ENCODE measurements at places on chromosomes 1 and 21.

GRCh38 chr1:153774026-153774595 lies 1.1 kb upstream of the SLC27A3 start:
- no peak for DNase-seq

DNA sequence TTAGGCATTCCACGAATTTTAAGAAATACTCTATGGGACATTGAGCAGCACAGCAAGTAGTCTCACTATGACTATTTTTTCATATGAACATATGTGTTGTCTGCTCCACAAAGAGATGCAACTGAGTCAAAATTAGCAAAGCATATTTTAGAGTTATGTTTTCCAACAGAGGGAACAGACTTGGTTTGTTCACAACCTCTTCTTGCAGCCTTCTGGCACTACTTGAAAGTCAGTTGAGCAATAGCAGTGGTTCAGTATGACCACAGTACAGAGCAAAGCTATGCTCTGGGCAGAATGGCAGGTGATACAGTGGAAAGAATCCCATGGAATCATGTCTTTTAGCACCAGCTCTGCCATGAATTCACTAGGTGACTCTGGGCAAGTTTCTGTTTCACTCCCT lies 5.2 kb downstream of the CCN1 start:
- no peak for DNase-seq

DNA sequence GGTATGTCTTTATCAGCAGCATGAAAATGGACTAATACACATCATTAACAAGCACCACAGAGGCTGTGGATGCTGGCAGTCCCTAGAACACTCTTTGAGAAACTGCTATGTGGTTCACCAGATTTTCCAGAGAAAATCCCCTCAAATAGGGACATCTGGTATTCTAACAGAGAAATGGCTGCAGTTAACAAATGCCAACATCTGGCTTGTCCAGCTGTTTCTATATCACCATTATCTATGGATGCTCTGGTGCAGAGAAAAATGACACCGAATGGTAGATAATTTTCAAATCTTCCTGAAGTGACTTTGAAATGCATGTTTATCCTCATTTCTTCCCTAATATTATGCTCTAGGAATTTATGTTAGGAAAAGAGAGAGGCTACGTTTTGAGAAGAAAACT lies 403.5 kb upstream of the PROX1 start:
- no peak for DNase-seq

DNA sequence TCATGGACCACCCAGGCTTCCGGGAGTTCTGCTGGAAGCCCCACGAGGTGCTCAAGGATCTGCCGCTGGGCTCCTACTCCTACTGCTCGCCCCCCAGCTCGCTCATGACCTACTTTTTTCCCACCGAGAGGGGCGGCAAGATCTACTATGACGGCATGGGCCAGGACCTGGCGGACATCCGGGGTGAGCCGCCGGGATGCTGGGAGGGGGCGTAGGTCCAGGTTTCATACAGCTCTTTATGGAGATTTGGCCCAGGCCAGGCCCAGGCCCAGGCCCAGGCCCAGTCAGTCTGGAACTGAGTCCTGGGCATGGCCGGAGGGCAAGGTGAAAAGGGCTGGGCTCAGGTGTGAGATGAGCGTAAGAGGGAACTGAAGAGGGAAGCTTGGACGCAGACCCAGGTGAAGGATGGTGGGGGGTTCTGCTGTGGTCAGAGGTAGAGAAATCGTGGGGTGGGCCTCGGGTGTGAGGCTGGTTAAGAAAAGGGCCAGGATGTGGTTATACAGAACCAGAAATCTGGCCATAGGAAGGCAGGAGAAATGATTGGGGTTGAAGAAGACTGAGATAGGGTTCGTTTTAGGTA lies 23.0 kb downstream of the DISP3 start:
- DNase-seq: no peak

DNA sequence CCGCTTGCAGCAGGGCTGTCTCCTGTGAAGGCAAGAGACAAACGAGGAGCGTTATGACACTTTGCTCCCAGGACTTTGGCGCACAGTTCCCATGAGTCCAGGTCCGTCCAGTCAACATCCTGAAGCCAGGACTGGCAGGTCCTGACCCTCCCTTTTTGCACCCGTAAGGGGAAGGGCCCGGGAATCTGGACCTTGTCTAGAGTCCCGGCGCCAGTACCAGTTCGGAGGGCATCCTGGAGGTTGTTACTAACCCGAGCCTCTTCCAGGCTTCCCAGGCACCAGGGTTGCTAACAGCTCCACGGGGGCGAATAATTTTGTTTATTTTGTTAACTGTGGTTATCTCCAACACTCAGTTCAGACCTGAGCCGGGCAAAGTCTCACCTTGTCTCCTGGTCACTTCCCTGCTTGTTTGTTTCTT lies 682 bp upstream of the RWDD3 start:
- DNase-seq: no peak

- DNase-seq: no peak
Observed at GRCh38 chr1:78871249-78871648, 135.3 kb downstream of the ADGRL4 start.

- DNase-seq: no peak
Observed at GRCh38 chr1:40389322-40389803, 15.8 kb downstream of the SMAP2 start.

DNA sequence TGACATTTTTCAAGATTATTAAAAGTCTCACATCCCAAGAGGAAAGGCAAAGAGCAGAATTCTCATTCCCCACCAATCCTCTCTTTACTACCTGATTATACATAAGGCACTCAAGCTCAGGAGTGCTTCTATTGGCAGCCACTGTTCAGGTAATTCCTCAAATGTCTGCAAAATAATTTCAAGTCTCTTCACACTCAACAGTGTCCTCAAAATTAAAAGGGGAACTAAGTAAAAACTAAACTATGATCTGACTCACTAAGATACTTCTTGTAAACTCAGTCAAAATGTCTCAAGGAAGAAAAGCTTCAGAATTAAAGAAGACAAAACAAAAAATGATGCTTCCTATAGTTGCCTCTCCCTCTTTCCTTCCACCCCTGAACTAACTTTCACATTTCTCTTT lies 135.6 kb downstream of the GPATCH2 start:
- DNase-seq: no peak

- DNase-seq: peak; percentile 65
Observed at GRCh38 chr1:156119503-156120209, 5.1 kb downstream of the LMNA start.

GRCh38 chr1:230940848-230941247 lies 37.8 kb downstream of the TTC13 start:
- no peak for DNase-seq

DNA sequence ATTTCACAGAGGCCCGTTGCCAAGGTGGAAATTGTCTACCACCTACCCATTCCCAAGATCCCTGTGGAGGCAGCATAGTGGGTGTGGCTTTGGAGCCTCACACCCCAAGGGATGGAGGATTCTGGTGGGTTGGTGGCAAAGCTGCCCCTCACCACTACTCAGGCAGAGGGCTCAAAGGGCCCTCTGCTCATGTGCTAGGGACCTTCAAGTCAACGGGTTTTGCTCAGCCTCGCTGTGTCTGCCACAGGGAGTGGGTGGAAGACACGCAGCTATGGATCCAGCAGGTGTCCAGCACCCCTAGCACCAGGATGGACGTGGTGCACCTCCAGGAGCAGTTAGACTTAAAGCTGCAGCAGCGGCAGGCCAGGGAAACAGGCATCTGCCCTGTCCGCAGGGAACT lies 2.3 kb downstream of the DNALI1 start:
- DNase-seq: no peak

DNA sequence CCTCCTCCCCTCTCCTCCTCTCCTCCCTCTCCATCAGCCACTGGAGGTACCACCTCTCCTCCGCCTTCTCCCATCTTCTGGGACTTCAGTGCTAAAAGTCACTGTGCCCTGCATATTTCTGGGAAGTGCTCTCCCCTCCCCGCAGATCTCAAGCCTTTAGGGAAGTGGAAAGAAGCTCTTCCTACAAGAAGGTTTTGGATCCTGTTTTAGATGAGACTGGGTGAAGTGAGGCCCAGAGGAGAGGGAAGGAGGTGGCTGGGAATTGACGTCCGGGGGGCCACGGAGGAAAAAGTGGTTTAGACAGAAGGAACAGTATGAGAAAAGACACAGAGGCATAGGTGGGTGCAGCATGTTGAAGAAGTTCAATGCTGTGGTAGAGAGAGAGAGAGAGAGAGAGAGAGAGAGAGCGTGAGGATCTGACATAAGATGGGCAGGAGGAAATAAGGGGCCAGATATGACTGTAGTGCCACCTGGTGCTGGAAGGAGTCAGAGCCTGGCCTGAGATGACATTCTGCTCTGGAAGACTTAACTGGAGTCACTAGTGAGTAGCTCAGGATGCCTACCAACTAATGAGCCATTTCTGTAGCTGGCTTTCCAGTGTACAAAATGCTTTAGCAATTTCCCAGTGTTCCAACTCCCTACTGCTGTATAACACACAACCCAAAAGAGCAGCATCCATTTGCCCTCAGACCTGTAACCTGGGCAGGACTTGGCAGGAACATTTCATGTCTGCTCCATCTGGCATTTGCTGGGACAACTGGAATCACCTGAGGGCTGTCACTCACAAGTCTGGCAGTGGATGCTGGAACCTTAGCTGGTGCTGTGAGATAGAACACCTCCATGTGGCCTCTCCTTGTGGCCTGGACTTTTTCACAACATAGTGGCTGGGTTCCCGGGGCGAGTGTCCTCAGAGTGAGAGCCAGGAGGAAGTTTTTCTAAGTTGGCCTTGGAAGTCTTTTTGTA lies 16.6 kb upstream of the ZSCAN20 start:
- DNase-seq: peak; percentile 78

GRCh38 chr1:175481126-175482070 lies 262.0 kb downstream of the TNR start:
- DNase-seq: peak; percentile 49

DNA sequence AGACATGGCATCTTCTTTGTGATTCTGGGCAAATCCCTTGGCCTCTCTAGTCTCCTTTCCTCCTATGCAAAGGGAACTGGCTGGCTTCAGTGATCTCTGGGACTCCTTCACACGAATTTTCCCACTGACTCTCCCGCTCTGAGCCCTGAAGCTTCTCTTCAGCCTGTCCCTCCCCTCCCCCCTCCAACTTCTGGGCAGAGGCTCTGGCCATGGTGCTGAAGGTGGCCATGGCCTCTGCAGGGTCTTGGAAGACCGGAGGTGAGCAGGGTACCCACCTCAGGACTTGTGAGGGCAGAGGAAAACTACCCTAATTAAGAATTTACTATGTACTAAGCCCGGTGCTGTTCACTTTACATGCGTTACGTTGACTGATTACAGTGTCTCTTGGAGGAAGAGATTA lies 29.4 kb upstream of the POU3F1 start:
- DNase-seq: no peak

DNA sequence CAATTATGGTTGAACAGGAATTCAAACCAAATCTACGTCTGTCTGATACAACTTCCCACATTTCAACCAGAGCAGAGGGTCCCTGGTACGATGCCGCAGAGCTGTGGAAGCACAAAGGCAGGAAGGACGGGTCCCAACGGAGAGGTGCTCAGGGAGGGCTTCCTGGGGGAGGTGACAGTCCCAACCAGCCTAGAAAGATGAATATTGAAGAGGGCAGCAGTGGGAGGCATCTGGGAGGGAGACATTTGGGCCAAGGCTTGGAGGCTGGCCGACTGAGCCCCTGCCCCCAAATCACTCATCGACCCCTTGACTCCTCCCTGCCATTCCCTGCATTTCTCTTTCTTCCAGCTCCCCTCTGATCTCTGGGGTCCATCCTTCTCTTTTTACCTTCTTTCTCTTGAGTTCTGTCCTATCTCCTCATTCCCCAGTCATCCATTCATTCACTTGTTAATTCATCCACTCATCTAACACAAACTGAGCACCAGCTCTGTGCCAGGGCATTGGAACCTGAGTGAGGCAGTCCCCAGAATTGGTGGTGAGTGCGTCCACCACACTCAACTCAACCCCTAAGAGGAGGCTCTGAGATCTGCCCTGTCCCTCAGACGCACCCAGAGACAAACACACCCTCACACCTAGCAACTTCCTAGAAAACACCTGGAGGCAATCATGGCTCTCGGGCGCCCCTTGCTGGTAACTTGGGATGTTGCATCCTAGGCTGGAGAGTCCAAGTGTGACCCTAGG lies 13.2 kb upstream of the CELA3B start:
- no peak for DNase-seq

GRCh38 chr1:187042538-187042937 lies 213.8 kb downstream of the PLA2G4A start:
- DNase-seq: no peak

DNA sequence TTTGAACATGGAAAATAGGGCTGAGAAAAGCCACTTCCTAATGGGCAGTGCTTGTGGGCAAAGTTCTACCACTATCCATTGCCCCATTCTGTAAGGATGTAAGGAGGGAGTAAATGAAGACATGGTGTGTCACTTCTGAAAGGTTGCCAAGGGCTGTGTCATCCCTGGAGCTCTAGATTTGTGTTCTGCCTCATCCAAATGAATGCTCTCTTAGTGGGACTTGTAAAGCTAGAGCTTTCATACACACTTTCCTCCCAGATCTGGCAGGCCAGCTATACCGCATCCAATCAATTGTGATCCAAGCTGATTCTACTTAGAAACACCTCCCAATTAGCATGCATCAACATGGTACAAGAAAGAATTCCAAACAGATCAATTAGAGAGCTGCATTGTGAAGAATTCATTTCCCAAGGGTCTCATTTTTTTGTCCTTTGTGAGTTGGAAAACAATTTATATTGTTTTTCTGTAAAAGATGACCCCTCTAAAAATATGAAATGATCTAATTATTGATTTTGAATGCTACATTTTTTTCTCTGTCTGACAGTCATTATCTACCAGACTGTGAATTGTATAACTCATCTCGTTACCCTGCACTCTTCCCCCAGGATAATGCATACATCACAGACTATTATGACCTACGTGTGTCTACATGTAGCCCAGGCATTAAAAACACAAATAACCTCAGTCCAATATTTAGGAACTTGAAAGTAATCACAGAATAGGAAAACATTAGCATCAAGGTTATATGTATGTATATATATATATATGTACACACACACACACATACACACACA lies 117.1 kb upstream of the DUSP10 start:
- DNase-seq: no peak

DNA sequence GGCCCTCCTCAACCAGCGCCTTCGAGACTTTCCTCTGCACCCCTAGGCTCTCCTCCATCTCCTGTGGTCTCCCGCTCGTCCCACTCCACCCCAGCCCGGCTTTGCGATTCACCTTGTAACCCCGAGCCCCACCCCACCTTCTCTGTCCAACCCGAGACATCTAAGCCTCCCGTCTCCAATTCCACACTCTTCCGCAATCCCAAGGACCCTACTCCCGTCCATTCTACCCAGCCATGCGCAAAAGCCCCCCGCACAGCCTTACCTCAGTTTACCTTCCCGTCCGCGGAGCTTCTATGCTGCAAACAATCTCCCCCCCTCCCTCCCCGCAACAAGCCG lies 174 bp downstream of the SH3BP5L start:
- DNase-seq: no peak

- no peak for DNase-seq
Observed at GRCh38 chr1:190289897-190290296, 187.8 kb downstream of the BRINP3 start.

All from dermis microvascular lymphatic vessel endothelial cell (primary cell).